ENCODE measurements at places on chromosomes 3 and 15.

GRCh38 chr15:101050623-101051290 lies 131.6 kb downstream of the LRRK1 start:
- DNase-seq: no peak

DNA sequence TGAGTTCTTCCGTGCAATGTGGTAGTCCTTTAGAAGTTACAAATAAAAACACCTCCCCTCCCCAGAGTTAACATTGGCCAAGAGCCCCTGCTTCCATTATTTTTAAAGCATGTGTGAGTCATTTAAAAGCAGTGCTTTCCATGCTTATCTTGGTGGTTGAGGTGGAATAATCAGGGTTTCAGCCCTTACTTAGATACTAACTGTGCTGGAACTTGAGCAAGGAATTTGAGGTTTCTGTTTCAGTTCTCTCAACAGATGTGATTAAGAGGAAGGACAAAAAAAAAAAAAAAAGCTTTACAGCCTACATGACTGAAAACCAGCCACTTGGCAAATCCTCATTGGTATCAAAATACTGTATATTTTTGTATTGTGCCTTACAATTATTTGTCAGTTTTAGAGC lies 64.5 kb downstream of the CGNL1 start:
- DNase-seq: no peak

GRCh38 chr3:169133178-169134161 lies 530.0 kb downstream of the MECOM start:
- no peak for DNase-seq

GRCh38 chr3:182713743-182714517 lies 79.4 kb upstream of the ATP11B start:
- DNase-seq: no peak

DNA sequence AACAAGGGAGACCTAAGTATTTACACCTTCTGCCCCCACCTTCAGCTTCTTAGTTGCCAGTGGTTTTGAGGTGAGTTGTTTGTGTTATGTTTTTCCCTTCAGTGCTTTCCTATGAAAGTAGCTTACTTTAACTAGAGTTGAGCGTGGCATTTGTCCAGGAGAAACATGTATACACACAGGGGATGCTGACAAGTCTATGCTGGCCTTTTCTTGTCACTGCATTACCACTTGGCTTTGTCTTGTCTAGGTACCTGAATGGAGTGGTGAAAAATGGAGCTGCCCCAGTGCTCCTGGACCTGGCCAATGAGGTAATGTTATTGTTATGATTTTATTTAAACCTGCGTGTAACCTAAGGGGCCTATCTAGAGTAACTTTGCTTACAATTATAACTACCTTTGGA lies 74.4 kb downstream of the CDIN1 start:
- no peak for DNase-seq
